ENCODE measurements at places on chromosomes 16 and 17.

GRCh38 chr17:21513012-21513570 is 136.9 kb downstream of the KCNJ12 start:
- no peak overlapping the region for H3K27ac ChIP-seq
- H3K27me3 ChIP-seq: peaks cover 17% of the 10 kb centered on the region
- peaks cover 19% of the 10 kb centered on the region for H3K4me1 ChIP-seq
- peak; percentile 67 for DNase-seq

GRCh38 chr16:27365142-27366089 is 36.6 kb upstream of the IL21R start:
- no peaks in the 10 kb centered on the region for H3K27me3 ChIP-seq
- peaks cover 55% of the 10 kb centered on the region for H3K4me1 ChIP-seq
- peaks cover 34% of the 10 kb centered on the region for H3K36me3 ChIP-seq
- H3K27ac ChIP-seq: peak overlapping the region; percentile 30
- no peak for DNase-seq

- H3K4me3 ChIP-seq: no peak overlapping the region
- no peaks in the 10 kb centered on the region for H3K36me3 ChIP-seq
- H3K4me1 ChIP-seq: peaks cover 8% of the 10 kb centered on the region
- no peak overlapping the region for H3K27ac ChIP-seq
Measured at GRCh38 chr17:30368912-30369720, 9.6 kb upstream of the CPD start.

- H3K27ac ChIP-seq: no peak overlapping the region
- no peak overlapping the region for H3K4me3 ChIP-seq
- peaks cover 16% of the 10 kb centered on the region for H3K4me1 ChIP-seq
- DNase-seq: no peak
- H3K36me3 ChIP-seq: peaks cover 41% of the 10 kb centered on the region
Measured at GRCh38 chr17:81000631-81001357, 9.2 kb downstream of the CHMP6 start.

DNA sequence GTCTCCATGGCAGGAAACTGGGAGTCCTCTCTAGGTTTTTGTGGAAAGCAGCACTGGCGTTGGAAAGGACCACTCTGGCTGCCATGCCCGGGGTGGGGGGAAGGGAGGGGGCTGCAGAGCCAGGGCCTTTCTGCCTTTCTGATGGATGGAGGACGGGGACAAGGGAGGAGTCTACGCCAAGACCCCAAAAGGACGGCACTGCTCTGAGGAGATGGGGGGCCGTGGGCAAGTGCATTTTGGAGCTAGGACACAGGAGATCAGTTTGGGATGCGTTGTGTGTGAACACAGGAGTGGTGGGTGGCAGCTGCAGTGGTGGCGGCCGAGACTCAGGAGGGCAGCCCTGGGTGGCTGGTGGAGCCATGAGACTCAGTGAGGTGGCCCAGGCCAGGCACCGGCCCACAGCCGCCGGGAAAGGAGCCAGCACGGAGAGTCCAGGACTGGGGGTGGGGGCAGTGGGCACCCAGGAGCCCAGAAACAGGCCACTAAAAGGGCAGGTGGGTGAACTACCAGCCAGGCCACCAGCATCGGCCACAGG is 2.0 kb downstream of the CENPX start:
- no peaks in the 10 kb centered on the region for H3K27me3 ChIP-seq
- no peak overlapping the region for H3K27ac ChIP-seq
- peaks cover 11% of the 10 kb centered on the region for H3K36me3 ChIP-seq
- H3K4me1 ChIP-seq: peaks cover 47% of the 10 kb centered on the region

GRCh38 chr17:74439691-74440567 is 8.0 kb downstream of the GPRC5C start:
- H3K4me3 ChIP-seq: no peak overlapping the region
- H3K27ac ChIP-seq: no peak overlapping the region
- H3K4me1 ChIP-seq: peaks cover 16% of the 10 kb centered on the region

DNA sequence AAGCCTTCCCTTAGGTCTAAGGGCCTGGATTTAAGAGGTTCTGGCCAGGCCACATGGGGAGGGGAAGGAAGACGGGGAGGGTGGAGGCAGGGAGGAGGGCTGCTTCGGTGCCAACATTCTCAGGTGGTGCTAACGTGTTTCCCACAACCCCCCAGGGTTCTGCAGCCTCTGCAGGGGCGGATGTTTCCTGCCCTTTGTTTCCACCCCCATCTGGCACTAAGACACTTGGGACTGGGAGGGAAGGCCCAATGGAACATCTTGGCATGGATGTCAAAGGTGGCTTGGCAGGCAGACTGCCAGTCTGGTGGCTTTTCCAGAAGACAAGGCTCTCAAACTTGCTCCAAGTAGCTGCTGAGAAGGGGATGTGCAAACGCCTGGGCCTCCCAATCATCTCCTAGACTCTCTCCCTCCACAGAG is 12.7 kb downstream of the HIC1 start:
- H3K27me3 ChIP-seq: no peaks in the 10 kb centered on the region
- no peak for DNase-seq
- H3K4me1 ChIP-seq: peaks cover 48% of the 10 kb centered on the region
- peaks cover 78% of the 10 kb centered on the region for H3K36me3 ChIP-seq
- no peak overlapping the region for H3K4me3 ChIP-seq
- H3K27ac ChIP-seq: no peak overlapping the region

Measured in CD4-positive, alpha-beta T cell (primary cell).